Kidney capillary endothelial cell (primary cell): ENCODE measurements at places on chromosomes 16 and 17.

DNA sequence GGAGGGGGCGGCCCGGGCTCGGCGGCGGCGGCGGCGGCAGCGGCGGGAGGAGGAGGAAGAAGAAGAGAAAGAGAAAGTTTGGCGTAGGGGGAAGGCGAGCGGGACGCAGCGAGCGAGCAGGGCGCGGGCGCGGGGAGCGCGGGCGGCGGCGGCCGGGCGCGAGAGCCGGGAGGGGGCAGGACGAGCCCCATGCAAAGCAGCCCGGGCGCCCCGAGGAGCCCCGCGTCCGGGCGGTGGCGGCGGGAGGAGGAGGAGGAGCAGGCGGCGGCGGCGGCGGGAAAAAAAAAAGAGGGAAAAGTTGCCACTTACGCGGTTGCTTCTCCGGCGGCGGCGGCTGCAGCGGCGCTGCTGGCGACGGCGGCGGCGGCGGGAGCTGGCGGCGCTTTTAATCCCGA, 10.3 kb upstream of the ZFHX3 start:
- DNase-seq = no peak

DNA sequence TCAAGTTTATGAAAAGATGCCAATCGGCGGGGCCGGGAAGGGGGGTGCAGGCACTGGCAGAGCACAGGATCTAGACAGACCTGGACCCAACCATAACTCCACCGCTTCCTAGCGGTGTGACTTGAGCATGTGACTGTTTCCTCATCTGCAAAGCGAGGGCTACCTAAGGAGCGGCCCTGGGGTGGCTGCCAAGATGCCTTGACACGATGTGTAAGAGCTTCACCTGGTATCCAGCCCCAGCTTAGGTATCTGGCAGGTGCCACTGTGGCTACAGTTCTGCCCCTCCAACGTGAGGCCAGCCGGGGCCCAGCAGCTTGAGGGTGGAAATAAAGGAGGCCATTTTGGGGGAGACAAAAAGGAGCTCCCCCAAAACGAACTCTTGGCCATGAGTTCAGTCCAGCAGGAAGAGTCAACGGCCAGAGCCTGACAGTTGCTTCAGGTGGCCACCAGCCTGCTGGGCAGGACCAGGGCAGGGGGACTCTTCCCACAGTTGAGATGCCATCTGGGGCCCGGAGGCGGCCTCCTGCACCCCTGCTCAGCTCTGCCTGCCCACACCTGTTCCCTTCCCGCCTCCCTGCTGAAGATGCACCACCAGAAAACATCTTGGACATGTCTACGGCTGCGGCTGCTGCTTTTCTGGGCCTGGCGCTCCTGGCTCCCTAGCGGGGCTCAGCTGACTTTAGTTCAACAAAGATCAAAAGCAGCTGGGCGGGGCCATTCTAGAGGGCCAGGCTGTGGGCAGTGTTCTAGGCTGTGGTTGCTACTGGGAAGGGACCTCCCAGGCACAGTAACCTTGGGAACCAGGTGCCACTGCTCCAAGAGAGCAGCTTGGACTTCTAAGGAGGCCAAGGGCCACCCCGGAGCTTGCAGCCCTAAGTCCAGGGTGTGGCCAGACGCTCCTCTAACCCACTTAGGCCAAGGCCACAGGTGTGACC, 3.4 kb upstream of the MTSS2 start:
- DNase-seq = no peak

- no peak for DNase-seq
Measured at GRCh38 chr16:68752602-68753001, 15.5 kb downstream of the CDH1 start.

GRCh38 chr16:9042533-9042932, 48.9 kb upstream of the HAPSTR1 start:
- DNase-seq = no peak

- DNase-seq = no peak
Measured at GRCh38 chr17:66399441-66399840, 97.0 kb downstream of the PRKCA start.

- no peak for DNase-seq
Measured at GRCh38 chr17:48451489-48451888, 21.5 kb upstream of the SKAP1 start.

- DNase-seq = peak; percentile 80
Measured at GRCh38 chr16:4474192-4474961, at the start of gene NMRAL1. NMRAL1 (minus strand) TSS chr16:4474625; CDS start chr16:4474132, 493 bp downstream.

GRCh38 chr16:11437069-11437468, 91.8 kb downstream of the RMI2 start:
- no peak for DNase-seq

DNA sequence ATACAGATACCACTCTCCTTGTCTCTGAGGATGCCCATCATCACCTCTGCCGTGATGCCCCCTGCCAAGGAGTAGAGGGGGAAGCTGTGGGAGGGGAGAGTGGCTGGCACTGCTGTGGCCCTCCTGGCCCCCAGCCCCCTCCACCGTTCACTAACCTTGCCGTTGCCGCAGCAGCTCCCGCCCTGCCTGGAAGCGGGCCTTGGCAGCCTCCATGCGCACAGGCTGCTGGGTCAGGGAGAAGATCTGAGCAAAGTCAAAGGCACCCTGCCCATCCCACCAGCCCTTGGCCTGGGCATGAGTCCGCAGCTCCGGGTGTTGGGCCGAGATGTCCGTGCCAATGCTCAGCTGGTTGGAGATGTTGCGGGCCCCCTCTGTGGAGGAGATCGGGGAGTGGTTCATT, 2.4 kb downstream of the SCRN2 start:
- DNase-seq = no peak

DNA sequence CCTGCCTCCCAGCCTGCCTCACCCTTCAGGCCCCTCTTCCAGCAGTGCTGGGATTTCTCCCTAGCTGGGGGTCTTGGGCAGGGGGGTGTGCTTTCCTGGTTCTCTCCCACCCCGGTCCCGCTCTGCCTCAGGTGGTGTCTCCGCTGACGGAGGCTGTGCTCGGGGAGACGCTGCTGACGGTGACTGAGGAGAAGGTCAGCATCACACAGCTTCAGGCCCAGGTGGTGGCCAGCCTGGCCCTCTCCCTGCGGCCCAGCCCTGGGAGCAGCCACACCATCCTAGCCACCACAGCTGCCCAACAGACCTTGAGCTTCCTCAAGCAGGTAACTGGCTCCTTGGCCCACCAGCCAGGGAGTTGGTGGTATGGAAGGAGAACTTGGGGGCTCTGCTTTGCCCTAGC, 56.5 kb downstream of the TMEM132E start:
- no peak for DNase-seq

DNA sequence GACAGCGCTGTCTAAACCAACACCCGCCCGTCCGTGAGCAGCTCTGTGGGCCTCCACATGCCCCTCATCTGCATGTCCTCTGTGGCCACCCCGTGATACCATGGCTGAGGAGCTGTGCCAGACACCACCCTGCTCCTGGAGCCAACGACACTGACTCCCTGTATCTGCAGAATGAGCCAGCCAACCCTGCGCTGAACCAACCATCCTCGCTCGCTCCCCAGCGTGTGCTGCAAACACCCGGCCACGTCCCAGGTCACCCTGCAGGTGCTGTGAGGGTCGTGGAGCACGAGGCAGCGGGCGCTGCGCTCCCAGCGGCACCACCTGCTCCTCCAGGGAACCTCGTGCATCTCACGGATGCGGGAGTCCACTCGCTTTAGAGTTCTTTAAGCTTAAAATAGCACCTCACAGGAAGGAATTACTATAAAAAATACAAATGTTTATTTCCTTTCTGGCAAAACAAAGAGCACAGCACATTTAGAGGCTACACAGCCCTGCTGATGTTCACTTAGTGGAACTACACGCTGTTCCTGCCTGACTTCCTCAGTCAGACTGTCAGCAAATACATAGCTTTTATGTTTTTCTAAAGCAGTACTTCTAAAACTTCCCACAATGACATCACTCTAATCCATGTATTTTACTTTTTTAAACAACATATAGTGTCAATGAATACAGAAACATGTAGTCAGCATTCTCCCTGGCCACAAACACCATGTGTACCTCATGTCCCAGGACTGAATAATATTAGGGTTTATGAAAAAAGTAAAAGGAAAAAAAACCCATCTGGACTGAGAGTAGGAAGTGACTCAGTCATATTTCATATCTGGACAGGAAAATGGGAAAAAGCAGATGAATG, 43.5 kb downstream of the MAP1LC3B start:
- peak; percentile 83 for DNase-seq

GRCh38 chr16:54459509-54460262, 173.1 kb upstream of the IRX3 start:
- no peak for DNase-seq

DNA sequence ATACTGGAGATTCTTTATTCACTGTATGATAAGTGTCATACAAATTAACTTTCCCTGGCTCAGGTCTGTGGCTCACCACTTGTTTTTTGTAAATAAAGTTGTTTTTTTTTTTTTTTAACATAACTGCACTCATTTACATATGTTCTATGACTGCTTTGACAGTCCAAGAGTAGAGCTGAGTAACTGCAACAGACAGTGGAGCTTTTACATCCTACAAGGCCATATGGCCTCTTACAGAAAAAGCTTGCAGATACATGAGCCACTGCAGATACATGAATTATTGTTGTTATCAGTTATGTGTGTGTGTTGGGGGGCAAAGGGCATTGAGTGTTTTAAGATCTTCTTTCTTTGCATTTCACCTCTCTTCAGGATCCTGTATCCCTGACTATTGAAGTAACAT, 311.7 kb downstream of the BCAS3 start:
- DNase-seq = no peak

DNA sequence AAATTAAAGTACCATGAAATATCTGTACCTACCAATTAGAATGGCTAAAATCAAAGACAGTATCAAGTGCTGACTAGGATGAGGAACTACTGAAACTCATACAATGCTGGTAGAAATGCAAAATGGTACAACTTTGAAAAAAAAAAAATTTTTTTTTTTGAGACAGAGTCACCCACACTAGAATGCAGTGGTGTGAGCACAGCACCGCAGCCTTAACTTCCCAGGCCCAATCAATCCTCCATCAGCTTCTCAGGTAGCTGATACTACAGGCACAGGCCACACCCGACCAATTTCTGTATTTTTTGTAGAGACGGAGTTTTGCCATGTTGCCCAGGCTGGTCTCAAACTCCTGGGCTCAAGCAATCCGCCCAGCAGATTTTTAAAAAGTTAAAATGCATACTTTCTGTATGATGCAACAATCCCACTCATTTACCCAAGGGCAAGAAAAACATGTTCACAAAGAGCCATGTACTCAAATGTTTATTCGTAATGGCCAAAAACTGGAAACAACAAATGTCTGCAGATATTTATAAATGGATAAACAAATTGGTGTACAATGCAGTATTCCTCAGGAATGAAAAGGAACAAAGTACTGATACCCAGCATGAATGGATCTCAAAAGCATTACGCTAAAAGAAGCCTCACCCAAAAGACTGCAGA, 8.7 kb downstream of the SMURF2 start:
- DNase-seq = no peak

GRCh38 chr16:11759997-11760396, 17.3 kb upstream of the TXNDC11 start:
- DNase-seq = no peak

DNA sequence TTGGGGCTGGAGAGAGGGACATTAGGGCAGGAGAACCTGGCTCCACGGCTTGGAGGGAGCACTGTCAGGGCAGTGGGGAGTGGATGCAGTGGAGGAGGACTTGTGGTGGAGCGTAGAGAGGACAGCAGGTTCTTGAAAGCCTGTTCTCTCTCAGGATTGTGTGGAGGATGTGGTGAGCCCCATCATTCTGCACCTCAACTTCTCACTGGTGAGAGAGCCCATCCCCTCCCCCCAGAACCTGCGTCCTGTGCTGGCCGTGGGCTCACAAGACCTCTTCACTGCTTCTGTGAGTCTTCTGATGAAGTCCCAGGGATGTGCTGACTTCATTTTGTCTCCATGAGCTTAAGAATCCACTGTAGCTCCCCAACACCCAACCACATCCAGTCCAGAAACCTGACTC, 13.5 kb downstream of the COX6A2 start:
- DNase-seq = no peak

DNA sequence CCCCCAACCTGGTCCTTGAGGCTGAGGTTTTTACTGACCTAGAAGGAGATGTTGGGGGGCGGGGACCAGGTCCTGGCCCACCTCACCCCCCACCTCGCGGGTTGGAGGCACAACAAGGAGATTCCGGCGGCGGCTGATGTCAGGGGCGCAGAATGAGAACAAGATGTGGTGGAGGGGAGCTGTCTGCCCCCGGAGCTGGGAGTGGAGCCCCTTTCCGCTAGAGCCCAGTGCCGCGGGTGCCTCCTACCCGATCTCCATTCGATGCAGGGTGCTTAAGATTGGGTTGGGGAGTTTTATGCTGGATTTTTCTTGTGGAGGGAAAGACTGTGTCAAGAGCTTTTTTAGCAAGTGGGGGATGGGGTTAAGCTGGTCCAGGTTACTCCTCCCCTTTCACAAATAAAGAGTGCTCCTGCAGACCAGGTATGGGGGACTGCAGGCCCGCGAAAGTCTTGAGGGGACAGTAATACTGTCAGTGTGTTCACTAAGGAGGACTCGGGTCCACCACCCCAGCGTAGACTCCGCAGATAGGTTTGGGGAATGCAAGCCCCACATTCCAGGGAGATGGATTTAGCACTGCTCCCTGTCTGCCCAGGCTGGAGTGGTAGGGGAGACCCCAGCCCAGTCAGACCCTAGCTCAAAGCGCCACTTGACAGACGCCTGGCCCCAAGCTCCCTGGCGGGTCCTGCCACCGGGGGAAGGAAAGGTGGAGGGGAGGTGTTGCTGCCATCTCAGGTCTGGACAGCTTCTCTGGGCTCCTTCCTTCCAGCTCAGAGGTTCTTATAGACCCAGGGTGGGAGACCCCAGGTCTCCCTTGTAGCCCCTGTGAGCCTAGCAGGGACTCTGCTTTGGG, 2.0 kb downstream of the CACNA1G start:
- no peak for DNase-seq

DNA sequence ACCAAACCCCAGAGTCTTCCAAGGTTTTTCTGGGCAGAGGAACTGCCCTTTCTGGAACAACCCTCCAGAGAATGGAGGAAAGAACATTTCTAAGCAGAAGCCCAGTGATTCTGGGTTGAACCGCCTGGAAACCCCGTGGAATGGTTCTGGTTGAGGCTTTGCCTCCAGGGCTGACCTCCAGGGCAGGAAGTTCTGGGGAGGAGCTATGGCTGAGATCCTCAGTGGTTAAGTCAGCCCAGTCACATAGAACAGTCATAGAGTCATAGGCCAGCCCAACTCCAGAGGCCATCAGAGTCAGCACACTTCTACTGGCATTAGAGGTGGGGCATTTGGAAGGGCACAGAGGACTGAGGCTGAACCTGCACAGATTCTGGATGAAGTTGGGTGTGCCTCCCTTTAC, 65.9 kb downstream of the SPACA3 start:
- no peak for DNase-seq

- no peak for DNase-seq
Measured at GRCh38 chr17:28862561-28862960, 7.7 kb downstream of the ERAL1 start.

DNA sequence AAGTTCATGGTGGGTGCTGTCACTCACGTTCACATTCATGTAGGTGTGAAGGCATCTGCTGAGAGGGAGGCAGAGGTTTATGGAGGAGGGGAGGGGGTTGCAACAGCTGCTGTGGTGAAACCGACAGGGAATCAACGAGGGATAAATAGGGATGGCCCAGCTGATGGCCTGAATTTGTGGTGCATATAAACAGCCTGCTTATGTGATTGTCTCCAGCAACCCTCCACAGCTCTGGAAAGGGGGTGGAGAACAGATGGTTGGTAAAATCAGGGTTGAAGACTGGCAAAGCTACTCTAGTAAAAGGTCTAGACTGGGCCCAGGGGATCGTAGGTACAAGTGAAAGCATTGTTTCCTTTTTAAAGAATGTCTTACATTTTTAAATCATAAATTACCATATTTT, 53.7 kb downstream of the IQCK start:
- no peak for DNase-seq

GRCh38 chr16:88022076-88023042, 71.1 kb downstream of the BANP start:
- DNase-seq = no peak

GRCh38 chr16:27634779-27635178, 84.8 kb downstream of the KATNIP start:
- DNase-seq = no peak

GRCh38 chr17:31788571-31788946, 70.5 kb downstream of the COPRS start:
- no peak for DNase-seq
